ENCODE measurements at places on chromosomes 4 and X. TPM values are rescaled to one million over a fixed set of nuclear protein-coding genes. Genes with fewer than 3 reads are reported as not detected.

Gene SHROOM2
- 1.8 TPM for total RNA-seq

Gene EDA
- 3.6 TPM for total RNA-seq

Gene ATP1B4
- total RNA-seq, result not detected

Gene XAGE1B
- not detected for total RNA-seq

Gene PGAM4
- not detected for total RNA-seq

Gene ZDHHC15
- 3.1 TPM for total RNA-seq

Gene UGT2B10
- total RNA-seq, result not detected

Gene PSAPL1
- not detected for total RNA-seq

Gene XG
- not detected for total RNA-seq

Gene RASL11B
- 0.66 TPM for total RNA-seq

Gene WAS
- 5.2 TPM for total RNA-seq

Gene CFI
- total RNA-seq, result 7.5 TPM

Gene UCP1
- total RNA-seq, result not detected

Gene NMU
- total RNA-seq, result not detected

Gene GDI1
- 101 TPM for total RNA-seq

Gene PRICKLE3
- 7.7 TPM for total RNA-seq

Gene SPON2
- total RNA-seq, result 33.6 TPM

Gene FRAS1
- 22.4 TPM for total RNA-seq

Gene LONRF3
- 26.8 TPM for total RNA-seq

Gene GLRA3
- 0.14 TPM for total RNA-seq

Gene POU4F2
- not detected for total RNA-seq

Gene ALAS2
- not detected for total RNA-seq

Gene OTC
- total RNA-seq, result 3.3 TPM

Gene PTTG2
- 2.4 TPM for total RNA-seq

Gene GC
- total RNA-seq, result not detected

Gene MTTP
- 6.6 TPM for total RNA-seq

Gene FGF2
- 37.4 TPM for total RNA-seq

Gene GPC4
- 45.7 TPM for total RNA-seq

Gene ADAMTS3
- 0.81 TPM for total RNA-seq

Gene PHEX
- total RNA-seq, result 0.71 TPM

Gene CYTL1
- 2.0 TPM for total RNA-seq

Gene TMPRSS11D
- total RNA-seq, result not detected

Gene DTHD1
- 0.16 TPM for total RNA-seq

Gene SOWAHD
- not detected for total RNA-seq

Gene CYLC1
- not detected for total RNA-seq

Gene GAGE12G
- not detected for total RNA-seq

Gene RWDD4
- total RNA-seq, result 18.0 TPM

Gene CLNK
- total RNA-seq, result not detected

Gene BEX4
- 47.1 TPM for total RNA-seq

Gene SSX3
- not detected for total RNA-seq

Gene GPR119
- not detected for total RNA-seq

Gene S100P
- not detected for total RNA-seq

Gene DRP2
- 6.9 TPM for total RNA-seq

Gene RNF113A
- 8.6 TPM for total RNA-seq

Gene MAGEB17
- not detected for total RNA-seq

All from sigmoid colon (tissue), 7 donors.